ENCODE measurements at places on chromosomes 3 and 15.

DNA sequence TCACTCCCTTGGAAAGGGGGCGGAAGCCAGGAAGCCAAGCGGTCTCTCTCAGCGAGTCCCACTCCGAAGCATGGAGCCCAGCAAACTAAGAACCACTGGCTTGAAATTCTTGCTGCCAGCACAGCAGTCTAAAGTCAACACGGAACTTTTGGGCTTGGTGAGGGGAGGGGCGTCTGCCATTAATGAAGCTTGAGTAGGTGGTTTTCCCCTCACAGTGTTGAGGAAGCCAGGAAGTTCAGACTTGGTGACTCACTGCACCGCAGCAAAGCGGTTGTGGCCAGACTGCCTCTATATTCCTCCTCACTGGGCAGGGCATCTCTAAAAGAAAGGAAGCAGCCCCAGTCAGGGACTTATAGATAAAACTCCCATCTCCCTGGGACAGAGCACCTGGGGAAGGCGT is 665.4 kb upstream of the CBLB start:
- DNase-seq, result peak; percentile 43

GRCh38 chr3:186457236-186457635 is 86.9 kb downstream of the CRYGS start:
- DNase-seq, result no peak

DNA sequence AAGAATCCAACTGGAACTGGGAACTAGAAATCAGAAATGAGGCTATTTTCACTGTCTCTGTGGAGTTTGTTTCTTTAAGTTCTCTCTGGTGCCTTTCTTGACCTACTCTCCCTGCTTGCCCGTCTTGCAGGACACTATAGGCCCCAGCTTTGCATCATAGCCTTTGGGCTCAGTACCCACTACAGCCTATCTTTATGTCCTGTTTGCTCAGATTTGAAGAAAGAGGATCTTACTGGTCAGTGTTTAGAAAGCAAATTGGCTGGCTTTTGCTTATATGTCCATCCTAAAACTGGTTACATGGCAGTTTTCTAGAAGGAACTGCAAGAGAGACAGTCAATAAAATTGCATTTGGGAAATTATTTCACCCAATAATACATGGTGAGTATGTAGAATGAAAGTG is 231.8 kb upstream of the TBL1XR1 start:
- DNase-seq, result no peak

GRCh38 chr3:107283948-107284347 is 93.3 kb upstream of the CCDC54 start:
- no peak for DNase-seq

DNA sequence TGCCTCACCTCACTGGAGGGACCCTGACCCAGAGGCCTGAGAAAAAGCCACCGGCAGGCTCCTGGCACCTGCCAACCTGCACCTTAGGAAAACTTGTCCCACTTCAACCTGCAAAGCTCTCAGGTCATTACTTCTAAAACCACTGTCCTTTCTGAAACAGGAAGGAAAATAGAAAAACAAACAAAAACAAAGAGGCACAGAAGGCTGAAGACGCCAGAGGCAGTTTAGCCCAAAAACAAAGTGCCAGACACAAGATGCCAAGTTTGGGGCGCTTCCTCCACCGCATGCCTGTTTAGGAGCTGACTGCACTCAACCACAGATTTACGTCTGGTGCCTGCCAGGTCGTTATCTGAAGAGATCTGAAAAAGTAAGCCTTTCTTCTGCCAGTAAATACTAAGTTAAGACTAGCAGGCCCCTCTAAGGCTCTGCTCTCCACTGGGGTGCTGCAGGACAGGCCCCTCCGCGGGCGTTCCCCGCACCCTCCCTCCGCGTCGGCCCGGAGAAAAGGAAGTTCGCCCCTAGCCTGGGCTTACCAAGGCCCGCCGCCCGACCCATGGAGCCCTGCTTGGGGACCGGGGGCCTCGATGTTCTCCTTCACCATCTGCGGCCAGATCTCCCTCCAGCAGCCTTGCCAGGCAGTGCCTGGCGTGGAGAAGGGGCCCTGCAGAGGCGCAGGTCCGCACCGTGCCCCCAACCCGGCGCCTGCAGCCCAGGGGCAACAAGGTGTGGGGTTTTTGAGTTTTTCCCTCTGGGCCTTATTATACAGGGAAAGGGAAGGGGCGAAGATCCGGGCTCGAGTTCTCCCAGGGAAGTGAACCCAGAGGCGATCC is 1.3 kb downstream of the GOLGA8A start:
- DNase-seq, result no peak

GRCh38 chr15:35260941-35261340 is 175.8 kb upstream of the NANOGP8 start:
- no peak for DNase-seq

GRCh38 chr3:35664460-35664919 is 25.2 kb downstream of the ARPP21 start:
- no peak for DNase-seq

DNA sequence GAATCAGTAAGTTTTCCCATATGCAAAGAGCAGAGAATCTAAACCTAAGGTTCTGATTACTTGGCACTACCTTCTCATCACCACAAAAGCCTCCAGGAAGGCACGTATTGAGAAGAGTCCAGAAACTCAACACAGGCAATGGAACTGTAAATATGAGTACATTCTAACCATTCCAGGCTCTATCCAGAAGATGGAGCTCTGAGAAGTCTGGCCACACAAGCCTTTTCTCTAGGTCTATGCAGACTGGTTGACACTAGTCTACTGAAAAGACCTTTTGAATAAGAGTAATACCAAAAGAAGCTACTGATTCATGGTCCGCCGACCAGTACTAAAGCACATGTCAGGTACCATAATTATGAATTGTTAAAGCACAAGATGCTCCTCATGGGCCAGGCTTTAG is 12.2 kb upstream of the NCKIPSD start:
- no peak for DNase-seq

DNA sequence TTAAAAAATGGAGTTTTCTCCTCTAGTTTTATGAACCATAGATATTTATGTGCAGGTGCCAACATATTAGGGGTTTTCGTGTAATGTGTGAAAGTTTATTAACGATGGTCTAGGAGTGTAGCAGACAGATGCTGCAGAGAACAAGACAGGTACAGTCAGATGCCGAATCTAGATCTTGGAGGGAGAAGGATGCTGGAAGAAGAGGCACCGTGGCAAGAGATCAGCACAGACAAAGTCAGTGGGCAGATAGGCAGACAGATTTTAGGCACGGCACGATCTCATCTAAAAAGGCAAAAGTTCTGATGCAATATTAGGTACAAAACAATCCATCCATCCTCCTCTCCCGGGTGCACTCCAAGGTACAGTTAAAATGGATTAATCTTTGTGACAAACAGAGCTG is 161.6 kb downstream of the TIGIT start:
- DNase-seq, result no peak

DNA sequence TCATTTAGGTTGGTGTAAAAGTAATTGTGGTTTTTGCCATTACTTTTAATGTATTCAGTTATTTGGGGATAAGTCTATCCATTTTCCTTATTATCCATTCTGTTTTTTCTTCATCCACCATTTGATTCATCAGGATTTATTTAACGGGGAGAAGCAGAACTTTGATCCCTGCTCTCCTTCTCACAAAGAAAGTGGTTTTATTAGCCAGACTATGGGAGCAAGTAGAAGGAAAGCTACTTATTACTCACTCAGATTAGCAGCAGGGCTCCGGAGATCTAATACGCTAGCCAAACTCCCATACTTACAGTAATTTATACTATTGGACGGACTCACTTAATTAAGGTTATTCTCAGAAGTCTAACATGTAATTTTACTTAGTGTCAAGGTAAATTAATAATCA is 14.7 kb upstream of the TMEM87A start:
- DNase-seq, result no peak

DNA sequence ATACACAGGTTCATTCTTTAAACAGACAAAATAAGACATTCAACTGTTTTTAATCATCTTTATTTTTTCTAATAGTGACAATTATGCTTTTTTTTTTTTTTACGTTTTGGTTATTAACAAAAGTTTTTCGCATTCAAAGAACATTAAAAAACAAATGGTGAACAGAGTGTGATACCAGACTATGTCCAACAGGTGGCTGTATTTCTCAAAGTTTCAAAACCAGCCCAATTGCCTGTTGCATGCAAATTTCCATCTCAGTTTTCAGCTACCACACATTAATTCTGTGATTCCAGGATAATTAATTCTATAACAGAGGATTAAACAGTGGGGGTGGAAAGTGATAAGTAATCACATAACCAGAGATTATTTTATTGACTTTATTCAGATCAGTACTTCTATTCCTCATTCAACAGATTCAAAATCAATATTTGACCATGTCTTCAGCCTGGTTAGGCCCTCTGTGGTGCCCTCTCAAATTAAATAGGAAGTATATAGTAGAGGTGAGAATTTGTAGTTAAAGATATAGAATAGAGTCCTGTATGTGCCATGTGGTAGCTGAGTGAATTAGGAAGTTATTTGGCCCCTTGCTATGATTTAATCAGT is 122.2 kb upstream of the DCBLD2 start:
- DNase-seq, result no peak

DNA sequence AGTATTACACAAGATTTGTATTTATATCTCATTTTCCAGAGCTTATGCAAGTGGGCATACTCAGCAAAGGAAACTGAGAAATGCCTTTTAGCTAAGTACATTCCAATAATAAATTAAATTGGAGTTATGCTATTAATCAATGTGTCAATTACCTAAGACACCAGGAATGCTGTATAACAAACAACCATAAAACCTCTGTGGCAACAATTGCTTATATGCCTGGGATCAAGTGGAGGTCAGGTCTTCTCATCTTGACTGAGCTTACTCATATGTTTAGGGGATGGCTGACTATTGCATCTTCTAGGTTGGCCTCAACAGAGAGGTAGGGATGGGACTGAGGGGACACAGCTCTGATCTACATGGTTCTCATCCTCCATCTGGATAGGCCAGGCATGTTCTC is 30.7 kb downstream of the CD200R1L start:
- DNase-seq, result no peak

GRCh38 chr3:155736381-155736780 is 8.5 kb downstream of the PLCH1 start:
- no peak for DNase-seq

- no peak for DNase-seq
These were observed 117.1 kb upstream of the TJP1 start for GRCh38 chr15:29939404-29939803.

- no peak for DNase-seq
These were observed 775.8 kb downstream of the ZPLD1 start for GRCh38 chr3:103210583-103210982.

DNA sequence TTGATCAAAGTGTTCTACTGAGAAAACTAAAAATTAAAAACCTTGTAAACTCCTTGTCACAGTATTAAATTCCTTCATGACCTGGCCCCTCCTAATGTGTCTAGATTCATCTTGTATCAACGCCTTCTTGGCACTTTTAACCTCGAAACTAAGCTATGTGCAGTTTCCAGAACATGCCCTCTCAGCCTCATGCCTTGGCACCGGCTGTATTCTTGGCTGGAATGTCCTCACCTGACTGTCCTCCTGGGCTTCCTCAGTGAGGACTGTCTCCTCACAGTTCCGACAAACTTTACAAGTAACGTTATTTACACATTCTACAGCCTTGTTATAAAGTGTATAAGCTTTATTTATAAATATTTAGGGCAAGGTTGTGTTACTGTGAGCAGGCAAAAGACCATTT is 196.5 kb upstream of the SLC2A2 start:
- no peak for DNase-seq

GRCh38 chr3:1535361-1535760 is 442.5 kb downstream of the CNTN6 start:
- no peak for DNase-seq

GRCh38 chr3:185807445-185808068 is 17.3 kb downstream of the IGF2BP2 start:
- DNase-seq, result no peak

- DNase-seq, result no peak
These were observed 27.1 kb downstream of the C15orf39 start for GRCh38 chr15:75228787-75229186.

DNA sequence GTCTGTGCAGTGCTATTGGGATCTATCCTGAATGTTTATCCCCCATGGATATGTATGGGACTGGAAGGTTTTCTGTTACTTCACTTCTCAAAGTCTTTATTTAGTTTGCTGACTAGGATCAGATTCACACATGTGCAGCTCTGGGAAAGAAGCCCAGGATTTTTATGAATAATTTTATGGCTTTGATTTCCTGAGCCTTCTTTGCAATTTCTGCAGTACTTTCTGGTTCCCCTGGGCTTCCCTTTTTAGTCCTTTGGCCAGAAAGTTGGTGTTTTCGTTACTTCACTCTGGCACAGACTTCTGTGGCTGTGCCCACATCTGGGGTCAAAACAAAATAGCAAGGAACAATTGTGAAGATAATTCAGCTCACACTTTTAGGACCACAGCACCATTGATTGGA is 721.0 kb downstream of the OTOL1 start:
- DNase-seq, result no peak

DNA sequence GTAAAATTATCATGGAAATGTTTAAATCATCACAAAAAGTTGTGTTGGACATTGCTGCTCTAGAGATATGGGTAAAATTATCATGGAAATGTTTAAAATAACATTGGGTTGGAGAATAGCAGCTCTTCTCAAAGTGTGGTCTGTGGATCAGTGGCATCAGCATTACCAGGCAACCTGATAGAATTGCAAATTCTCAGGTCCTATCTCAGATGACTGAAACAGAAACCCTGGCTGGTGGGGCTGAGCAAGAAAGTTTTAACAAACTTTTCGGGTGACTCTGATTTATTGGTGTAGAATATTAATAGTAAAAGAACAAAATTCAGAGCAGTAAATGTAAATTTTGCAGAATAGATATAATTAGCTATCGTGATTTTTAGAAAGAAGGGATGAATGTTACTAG is 28.9 kb downstream of the NXPE3 start:
- no peak for DNase-seq

- no peak for DNase-seq
These were observed 33.0 kb downstream of the PAQR9 start for GRCh38 chr3:142930463-142930862.

DNA sequence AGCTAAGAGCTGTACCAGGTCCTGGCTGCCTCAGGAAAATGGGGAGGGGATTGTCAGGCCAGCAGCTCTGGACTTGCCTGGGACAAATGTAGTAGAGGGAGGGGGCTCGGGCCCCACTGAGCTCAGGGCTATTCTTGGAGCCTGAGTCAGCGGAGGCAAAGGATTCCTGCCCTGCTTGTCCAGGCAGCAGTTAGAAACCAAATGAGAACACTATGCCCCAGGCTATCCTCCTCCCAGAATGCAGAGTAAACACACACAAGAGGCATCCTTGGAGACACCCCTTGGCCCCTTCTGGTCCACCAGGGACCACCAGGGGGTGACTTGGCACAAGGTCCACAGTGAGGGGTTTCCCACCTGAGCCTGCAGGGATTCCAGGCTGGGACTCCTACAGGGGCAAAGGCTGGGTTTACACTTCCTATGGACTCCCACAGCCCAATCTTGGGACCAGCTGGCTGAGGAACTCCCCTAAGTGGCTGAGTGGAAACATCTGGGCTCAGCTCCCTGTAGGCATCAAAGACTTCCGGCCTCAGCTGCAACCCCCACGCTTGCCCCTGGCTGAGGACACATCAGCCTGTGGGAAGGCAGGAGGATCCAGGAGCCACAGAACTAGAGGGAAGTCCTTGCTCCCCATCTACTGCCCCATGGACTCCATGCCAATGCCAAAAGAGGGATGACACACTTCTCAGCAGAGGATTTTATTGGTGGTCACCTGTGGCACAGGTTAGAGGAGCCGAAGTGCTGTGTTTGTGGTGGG is 3.4 kb upstream of the COL7A1 start:
- DNase-seq, result no peak
